Central memory CD8-positive, alpha-beta T cell (primary cell): ENCODE measurements at places on chromosomes 2 and 18.

DNA sequence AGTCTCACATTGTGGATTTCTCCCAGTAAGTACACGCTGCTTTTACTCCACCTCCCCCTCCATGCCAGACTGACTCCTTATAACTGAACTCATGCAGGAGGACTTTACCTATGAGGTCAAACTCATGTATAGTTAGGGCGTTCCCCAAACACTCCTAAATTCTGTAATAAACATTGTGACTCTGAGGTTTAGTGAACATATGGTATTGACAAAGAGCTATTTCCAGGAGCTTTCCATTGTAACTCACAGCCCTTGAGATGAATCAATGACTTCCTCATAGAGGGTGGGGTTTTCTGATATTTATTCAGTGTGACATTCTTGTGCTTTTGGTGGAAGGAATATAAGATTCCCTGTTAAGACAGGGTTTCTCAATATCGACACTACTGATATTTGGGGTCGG, 337.4 kb upstream of the SLC14A2 start:
- H3K27me3 ChIP-seq: peaks cover 27% of the 10 kb centered on the region
- no peaks in the 10 kb centered on the region for H3K4me1 ChIP-seq
- no peaks in the 10 kb centered on the region for H3K36me3 ChIP-seq
- DNase-seq: no peak
- no peak overlapping the region for H3K4me3 ChIP-seq

GRCh38 chr18:57188851-57189557, 42.1 kb downstream of the BOD1L2 start:
- peaks cover 14% of the 10 kb centered on the region for H3K27me3 ChIP-seq
- H3K4me1 ChIP-seq: no peaks in the 10 kb centered on the region
- H3K4me3 ChIP-seq: no peak overlapping the region
- H3K27ac ChIP-seq: no peak overlapping the region
- no peaks in the 10 kb centered on the region for H3K36me3 ChIP-seq

GRCh38 chr2:73870084-73870483, 22.7 kb upstream of the ACTG2 start:
- H3K4me1 ChIP-seq: no peaks in the 10 kb centered on the region
- H3K27ac ChIP-seq: no peak overlapping the region

GRCh38 chr18:10898417-10898974, 250.9 kb downstream of the PIEZO2 start:
- no peaks in the 10 kb centered on the region for H3K36me3 ChIP-seq
- no peaks in the 10 kb centered on the region for H3K4me1 ChIP-seq
- H3K27me3 ChIP-seq: no peaks in the 10 kb centered on the region
- no peak for DNase-seq
- no peak overlapping the region for H3K27ac ChIP-seq
- H3K4me3 ChIP-seq: no peak overlapping the region
